ENCODE measurements at places on chromosomes 7 and 10.

DNA sequence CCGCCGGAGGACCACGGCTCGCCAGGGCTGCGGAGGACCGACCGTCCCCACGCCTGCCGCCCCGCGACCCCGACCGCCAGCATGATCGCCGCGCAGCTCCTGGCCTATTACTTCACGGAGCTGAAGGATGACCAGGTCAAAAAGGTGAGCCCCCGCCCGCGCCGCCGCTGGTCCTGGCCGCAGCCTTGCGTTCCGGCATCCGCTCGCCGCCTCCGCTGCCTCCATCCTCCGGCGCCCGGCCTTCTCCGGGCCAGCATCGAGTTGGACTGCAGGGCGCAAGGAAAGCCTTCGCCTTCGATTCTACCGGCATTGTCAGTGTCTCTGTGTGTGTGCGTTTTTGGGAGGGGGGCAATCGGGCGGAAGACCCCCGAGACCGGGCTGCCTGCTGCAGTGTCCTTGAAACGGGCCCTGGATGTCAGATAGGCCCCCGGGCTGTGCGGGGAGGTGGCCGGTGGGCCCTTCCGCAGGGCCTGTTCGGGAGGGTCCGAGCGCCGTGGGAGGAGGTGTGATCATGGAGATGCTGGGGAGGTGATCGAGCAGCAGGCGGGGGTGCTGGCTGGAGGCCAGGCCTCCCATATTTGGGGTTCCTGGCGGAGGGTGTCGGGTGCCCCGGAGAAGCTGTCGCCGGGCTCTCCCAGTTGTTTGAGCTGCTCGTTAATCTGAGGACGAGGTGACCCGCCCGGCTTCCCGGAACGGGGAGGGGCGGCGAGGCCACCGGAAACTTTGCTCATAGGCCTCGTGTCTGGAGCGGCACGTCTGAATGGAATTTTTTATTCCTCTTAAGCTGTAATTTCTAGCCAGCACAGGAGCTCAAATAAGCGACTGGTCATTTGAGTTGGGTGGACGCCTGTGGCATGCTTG is 40.8 kb downstream of the HK1 start:
- peak; percentile 77 for DNase-seq

GRCh38 chr7:111642373-111642772 is 80.1 kb upstream of the IMMP2L start:
- DNase-seq: no peak

- DNase-seq: no peak
Measured at GRCh38 chr10:112735041-112735695, 214.9 kb upstream of the TCF7L2 start.

DNA sequence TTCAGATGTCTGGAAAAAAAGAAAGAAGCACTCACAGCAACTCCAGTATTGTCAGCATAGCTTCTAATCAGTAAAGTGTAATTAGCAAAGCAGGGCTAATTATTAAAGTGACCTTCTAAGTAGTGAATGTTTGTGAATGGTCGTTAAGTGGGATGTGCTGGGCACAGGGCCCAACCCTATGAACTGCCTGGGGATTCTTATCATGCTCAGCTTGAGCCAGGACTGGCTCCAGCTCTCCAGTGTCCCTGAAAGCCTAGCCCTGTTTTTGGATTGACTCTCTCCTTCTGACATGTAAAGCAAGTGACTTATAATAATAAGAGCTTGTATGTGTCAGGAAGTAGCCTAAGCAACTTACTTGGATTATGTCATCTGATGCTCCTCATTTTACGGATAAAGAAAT is 9.5 kb upstream of the TBX20 start:
- DNase-seq: no peak

GRCh38 chr10:132705943-132706342 is 80.0 kb downstream of the NKX6-2 start:
- no peak for DNase-seq

- no peak for DNase-seq
Measured at GRCh38 chr7:44150466-44150832, 9.3 kb upstream of the MYL7 start.

- DNase-seq: no peak
Measured at GRCh38 chr7:120994512-120995410, 6.2 kb downstream of the CPED1 start.

DNA sequence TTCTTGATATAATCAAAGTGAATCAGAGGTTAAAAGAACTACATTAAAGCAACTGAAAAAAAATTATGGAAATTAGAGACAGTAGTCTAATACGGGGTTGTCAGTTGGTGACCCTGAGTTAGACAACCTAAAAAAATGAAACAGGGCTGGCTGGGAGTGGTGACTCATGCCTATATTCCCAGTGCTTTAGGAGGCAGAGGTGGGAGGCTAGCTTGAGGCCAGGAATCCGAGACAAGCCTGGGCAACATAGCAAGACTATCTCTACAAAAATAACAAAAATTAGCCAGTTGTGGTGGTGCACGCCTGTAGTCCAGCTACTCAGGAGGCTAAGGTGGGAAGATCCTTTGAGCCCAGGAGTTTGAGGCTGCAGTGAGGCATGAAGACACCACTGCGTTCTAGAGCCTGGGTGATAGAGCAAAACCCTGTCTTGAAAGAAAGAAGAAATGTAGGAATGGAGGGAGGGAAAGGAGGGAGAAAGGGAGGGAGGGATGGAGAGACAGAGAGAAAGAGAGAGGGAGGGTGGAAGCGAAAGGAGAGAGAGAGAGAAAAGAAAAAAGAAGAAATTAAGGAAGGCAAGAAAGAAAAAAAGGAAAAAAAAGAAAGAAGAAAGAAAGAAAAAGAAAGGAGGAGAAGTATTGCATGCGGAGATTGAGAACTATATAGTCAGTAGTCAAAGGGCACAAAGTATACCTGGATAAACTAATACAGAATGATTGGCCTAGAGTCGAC is 166.1 kb downstream of the TPST1 start:
- DNase-seq: no peak

DNA sequence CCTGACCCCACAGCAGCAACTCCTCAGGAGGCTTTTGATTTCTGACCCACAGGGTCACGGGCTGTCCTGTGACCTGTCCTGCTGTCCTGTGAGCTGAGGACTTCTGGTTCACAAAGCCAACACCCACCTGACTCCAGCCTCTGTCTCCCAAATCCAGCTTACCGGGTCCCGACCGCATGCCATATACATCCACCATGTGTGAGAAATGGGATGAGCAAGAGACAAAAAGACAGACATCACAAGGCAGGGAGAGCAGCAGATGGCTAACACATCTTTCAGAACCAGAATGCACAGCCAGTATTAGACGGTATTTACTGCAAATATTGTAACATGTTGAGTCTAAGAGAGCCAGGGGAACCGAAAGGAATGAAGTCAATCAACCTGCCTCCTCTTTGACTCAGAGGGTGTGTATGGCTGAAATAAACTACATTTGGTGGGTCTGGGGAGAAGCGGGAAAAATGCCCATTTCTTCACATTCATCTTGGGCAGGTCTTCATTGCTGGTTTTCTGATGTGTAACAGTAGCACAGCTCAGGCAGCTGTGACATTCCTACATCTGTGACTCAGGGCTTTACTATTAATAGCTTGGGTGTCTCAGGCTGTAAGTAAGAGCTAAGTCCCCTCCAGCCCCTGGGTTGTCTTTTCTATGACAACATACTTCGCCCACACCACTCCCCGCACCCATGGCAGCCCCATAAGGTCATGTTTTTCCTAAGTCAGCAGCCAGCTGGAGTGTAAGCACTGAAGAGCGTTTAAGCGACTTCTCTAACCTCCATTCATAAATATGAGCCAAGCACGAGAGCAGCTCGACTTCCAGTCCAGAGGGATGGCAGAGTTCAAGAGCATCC is 25.0 kb downstream of the ABLIM1 start:
- no peak for DNase-seq

DNA sequence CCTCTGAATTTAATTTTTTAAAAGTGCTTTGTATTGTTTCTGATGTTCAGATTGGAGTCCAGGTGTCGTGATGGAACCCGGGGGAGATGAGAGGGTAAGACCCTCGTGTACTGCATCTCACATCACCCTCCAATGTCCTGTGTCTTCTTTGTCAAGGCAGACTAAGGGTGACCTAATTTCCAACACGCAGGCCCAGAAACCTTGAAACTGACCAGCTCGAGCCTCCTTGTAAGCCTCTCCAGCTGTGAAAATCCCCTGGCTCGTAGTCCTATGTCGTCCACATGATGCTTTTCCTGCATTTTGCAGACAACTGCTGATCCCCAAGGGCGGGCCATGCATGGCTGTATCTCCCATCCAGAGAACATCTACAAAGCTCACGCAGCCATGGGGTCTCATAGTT is 220.2 kb downstream of the ARHGAP12 start:
- DNase-seq: no peak

- no peak for DNase-seq
Measured at GRCh38 chr10:96292971-96293920, 11.0 kb upstream of the DNTT start.

DNA sequence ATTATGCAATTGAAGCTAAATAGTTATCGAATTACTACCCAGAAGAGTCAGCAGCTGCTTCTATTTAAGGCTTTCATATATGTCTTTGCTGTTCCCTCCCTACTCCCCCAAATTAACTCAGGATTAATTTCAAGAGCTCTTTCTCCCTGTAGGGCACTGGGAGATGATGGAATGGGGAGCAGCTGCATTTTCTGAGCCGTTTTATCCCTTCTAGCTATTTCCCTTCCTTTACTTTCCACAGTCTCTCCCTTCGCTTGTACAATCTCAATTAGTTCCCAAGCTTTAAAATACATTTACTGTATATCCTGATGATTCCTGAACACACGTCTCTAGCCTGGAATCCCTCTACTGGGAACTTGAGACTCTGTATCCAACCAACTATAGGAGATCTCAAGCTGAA is 19.8 kb upstream of the TSPAN12 start:
- no peak for DNase-seq

DNA sequence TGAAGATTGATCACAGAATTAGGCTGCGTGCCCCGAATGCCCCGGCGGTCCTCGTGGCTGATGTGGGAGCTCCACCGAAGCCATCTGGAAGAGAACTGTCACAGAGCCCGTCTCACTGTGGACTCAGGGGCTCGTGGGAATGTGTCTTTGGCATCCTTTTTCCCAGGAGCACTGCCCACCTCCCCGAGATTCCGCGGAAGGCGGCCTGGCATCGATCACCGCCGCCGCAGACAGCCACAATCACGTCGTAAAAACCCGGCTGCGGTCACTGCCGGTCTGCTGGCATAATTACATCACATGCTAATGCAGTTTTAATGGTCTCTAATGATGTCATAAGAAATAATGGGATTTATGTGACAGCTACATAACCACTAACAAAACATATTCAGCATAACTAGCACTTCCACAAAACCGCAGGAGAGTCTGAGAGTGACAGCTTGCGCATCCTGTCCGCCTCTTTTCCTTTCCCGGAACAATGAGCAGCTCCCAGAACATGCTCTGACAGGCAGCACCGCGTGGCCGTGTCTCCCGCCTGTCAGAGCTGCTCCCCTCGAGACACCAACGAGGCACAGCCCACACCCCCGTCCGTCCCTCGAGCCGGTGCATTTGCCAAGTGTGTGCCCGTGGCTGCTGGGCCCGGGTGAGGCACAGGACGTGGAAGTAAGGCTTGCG is 490.0 kb downstream of the PTPRN2 start:
- DNase-seq: no peak

- DNase-seq: no peak
Measured at GRCh38 chr7:135100856-135101255, 47.0 kb upstream of the TMEM140 start.

GRCh38 chr7:151095828-151096475 is 9.7 kb downstream of the AGAP3 start:
- DNase-seq: no peak

GRCh38 chr7:47937711-47938573 is 10.3 kb downstream of the PKD1L1 start:
- DNase-seq: no peak

DNA sequence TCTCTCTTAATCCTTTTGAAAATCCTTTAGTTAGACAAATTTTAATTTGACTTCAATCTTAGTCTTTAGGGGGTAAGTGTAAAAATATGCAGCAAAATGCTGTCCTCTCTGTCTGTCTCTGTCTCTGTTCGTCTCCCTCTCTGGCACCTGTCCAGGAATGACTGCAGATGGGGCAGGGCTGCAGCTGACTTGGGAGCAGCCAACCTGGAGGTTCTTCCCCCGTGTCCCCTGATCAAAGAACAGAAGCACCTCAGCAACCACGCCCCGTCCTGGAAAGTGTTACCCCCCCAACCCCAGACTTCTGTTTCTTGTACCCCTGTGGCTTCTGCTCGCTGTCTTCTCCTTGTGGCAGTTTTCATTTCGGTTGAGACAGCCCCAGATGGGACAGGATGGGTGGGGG is 141.6 kb upstream of the NPS start:
- DNase-seq: no peak

DNA sequence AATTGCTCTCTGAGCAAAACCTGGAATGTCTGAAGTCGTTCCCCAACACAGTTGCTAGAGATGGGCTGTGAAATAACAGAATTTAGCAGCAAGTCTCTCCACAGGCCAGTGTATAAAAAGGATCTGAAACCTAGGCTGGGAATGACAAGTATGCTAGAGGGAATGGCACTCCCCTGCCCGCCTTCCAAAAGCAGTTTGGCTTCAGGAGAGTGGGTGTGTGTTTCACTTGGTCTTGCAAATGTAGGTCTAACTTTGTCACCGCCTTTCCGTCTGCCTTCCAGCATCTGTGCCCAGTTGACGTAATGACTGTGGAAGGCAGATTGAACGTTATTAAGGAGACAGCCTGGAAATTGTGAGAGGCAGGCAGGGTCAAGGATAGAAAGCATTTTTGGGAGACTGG is 18.0 kb upstream of the MTURN start:
- no peak for DNase-seq

- no peak for DNase-seq
Measured at GRCh38 chr7:42981601-42982000, 49.4 kb downstream of the MRPL32 start.

- no peak for DNase-seq
Measured at GRCh38 chr7:157113607-157114006, 25.1 kb upstream of the UBE3C start.

DNA sequence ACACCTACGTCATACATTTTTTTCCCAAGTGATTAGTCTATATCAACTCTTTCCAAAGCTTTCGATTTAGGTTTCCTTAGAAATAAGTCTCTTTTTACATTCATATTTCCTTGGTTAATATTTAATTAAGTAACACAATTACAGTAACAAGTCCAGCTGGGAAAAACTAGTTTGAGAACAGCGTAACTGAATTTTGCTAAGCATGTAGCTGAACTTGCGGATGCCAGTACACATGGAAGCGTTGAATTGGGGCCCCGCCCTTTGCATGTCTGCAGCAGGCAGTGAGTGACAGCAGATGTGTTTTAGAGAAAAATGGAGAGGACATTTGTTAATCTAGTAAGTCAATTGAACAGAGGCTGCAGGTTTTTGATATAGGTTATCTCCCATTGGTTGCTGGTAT is 72.5 kb downstream of the TAF3 start:
- DNase-seq: no peak

- DNase-seq: no peak
Measured at GRCh38 chr7:132472463-132473120, 103.7 kb downstream of the PLXNA4 start.

DNA sequence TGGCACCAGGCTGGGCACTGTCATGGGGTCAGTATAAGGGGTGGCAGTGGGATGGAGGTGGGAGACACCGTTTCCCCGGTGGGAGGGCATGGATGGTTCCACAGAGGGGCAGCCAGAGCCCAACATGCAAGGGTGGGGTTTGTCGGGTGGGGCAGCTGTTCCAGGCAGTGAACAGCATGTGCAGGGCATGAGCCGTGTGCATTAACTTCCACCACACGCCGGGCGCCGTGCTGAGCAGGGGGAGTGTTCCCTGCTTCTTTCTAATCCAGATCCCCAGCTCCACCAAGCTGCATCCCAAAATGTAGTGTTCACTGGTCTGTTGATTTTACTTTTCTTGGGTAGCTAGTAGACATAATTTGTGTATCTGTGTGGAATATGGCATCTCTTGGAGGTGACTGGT is 29.3 kb downstream of the ADRA2A start:
- DNase-seq: no peak

- no peak for DNase-seq
Measured at GRCh38 chr7:44700322-44700721, 48.3 kb upstream of the ZMIZ2 start.
